ENCODE measurements at places on chromosomes 1 and 21. TPM values are rescaled to one million over a fixed set of nuclear protein-coding genes. Genes with fewer than 3 reads are reported as not detected.

TMEM69 gene
- total RNA-seq: 29.1 TPM

PTPN14 gene
- total RNA-seq: 49.5 TPM

CFHR3 gene
- not detected for total RNA-seq

PPIH gene
- 21.6 TPM for total RNA-seq

AGMAT gene
- 0.32 TPM for total RNA-seq

PTPRC gene
- 35.7 TPM for total RNA-seq

PDC gene
- total RNA-seq: not detected

VHLL gene
- 0.98 TPM for total RNA-seq

PDZK1 gene
- 0.64 TPM for total RNA-seq

FCGR2B gene
- total RNA-seq: 124 TPM

HPCAL4 gene
- not detected for total RNA-seq

TFAP2E gene
- total RNA-seq: 0.44 TPM

SYT2 gene
- under 0.01 TPM for total RNA-seq

GJA4 gene
- total RNA-seq: 8.9 TPM

MTX1 gene
- total RNA-seq: 50.8 TPM

CD1E gene
- 1.2 TPM for total RNA-seq

PADI2 gene
- 9.2 TPM for total RNA-seq

SH2D1B gene
- not detected for total RNA-seq

KCNT2 gene
- 3.7 TPM for total RNA-seq

MYOG gene
- not detected for total RNA-seq

FMN2 gene
- 4.2 TPM for total RNA-seq

RUNX1 gene
- total RNA-seq: 127 TPM

RAD54L gene
- 4.9 TPM for total RNA-seq

PRAMEF7 gene
- total RNA-seq: not detected

OLIG2 gene
- total RNA-seq: not detected

IL19 gene
- total RNA-seq: not detected

TNFSF4 gene
- 0.66 TPM for total RNA-seq

FOXE3 gene
- total RNA-seq: not detected

TRAF5 gene
- 28.8 TPM for total RNA-seq

AURKAIP1 gene
- total RNA-seq: 91.3 TPM

RAVER2 gene
- total RNA-seq: 6.6 TPM

SYPL2 gene
- 1.4 TPM for total RNA-seq

CLCA2 gene
- 1.6 TPM for total RNA-seq

OR2T2 gene
- total RNA-seq: not detected

PRAMEF2 gene
- not detected for total RNA-seq

GPR25 gene
- total RNA-seq: not detected

S100A2 gene
- 5.4 TPM for total RNA-seq

NPR1 gene
- total RNA-seq: 19.9 TPM

RSPH1 gene
- 0.48 TPM for total RNA-seq

STUM gene
- total RNA-seq: 2.2 TPM

ZFP69B gene
- total RNA-seq: 2.6 TPM

SPRR3 gene
- not detected for total RNA-seq

AUNIP gene
- not detected for total RNA-seq

PTGS2 gene
- 7.6 TPM for total RNA-seq

ANKRD65 gene
- total RNA-seq: 16.0 TPM

CIART gene
- 4.3 TPM for total RNA-seq

KMO gene
- total RNA-seq: 1.9 TPM

LAMC2 gene
- 20.3 TPM for total RNA-seq

GPR37L1 gene
- total RNA-seq: not detected

FAM89A gene
- 39.0 TPM for total RNA-seq

Measured in breast epithelium (tissue), 4 donors.